ENCODE measurements at places on chromosomes 5 and 9.
A peak's percentile ranks its signal among the peaks of the same experiment; 100 is the strongest.

GRCh38 chr5:35804201-35804653, 52.5 kb upstream of the IL7R start:
- no peak for DNase-seq

- DNase-seq: no peak
Observed at GRCh38 chr9:92666236-92666635, 3.7 kb downstream of the IPPK start.

DNA sequence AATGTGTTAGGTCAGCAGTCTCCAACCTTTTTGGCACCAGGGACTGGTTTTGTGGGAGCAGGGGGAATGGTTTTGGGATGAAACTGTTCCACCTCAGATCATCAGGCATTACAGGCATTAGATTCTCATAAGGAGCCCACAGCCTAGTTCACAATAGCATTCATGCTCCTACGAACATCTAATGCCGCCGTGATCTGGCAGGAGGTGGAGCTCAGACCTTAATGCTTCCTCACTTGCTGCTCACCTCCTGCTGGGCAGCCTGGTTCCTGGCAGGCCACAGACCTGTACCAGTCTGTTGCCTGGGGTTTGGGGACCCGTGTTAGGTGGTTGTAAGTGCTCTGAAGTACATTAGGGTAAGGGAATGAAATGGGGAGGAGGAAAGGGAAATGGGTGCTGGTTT, 9.7 kb upstream of the CTNNA1 start:
- DNase-seq: no peak

DNA sequence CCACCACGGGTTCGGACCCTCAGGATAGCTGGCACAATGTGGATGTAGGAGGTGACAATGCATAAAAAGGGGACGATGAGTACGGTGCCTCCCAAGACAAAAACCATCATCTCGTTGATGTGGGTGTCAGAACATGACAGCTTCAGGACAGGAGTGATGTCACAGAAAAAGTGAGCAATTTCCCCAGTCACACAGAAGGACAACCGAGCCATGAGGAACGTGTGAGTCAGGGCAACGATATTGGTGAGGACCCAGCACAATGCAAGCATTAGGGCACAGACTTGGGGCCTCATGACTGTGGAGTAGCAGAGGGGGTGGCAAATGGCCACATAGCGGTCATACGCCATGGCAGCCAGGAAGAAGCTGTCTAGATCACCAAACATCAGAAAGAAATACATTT, 491 bp downstream of the OR1N1 start:
- DNase-seq: no peak

GRCh38 chr5:13831351-13831750, 113.1 kb downstream of the DNAH5 start:
- DNase-seq: peak; percentile 2

DNA sequence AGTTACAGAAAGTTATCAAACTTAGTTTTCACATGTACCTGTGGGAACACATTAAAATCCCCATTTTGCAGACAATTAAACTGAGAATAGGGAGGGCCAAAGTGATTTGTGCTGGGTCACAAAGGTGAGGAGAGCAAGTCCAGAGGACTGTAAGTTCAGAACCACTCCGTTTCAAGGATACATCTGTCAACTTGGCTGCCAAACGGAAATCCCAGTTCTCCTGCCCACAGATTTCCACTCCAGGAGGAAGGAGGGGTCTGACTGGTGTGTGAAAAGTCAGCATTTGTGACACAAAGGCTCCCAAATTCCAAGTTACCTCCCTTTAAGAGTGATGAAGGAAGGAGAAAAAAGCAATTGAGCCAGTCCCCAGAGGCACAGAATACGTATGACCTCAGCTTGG, 42.3 kb downstream of the PRELID2 start:
- DNase-seq: no peak

DNA sequence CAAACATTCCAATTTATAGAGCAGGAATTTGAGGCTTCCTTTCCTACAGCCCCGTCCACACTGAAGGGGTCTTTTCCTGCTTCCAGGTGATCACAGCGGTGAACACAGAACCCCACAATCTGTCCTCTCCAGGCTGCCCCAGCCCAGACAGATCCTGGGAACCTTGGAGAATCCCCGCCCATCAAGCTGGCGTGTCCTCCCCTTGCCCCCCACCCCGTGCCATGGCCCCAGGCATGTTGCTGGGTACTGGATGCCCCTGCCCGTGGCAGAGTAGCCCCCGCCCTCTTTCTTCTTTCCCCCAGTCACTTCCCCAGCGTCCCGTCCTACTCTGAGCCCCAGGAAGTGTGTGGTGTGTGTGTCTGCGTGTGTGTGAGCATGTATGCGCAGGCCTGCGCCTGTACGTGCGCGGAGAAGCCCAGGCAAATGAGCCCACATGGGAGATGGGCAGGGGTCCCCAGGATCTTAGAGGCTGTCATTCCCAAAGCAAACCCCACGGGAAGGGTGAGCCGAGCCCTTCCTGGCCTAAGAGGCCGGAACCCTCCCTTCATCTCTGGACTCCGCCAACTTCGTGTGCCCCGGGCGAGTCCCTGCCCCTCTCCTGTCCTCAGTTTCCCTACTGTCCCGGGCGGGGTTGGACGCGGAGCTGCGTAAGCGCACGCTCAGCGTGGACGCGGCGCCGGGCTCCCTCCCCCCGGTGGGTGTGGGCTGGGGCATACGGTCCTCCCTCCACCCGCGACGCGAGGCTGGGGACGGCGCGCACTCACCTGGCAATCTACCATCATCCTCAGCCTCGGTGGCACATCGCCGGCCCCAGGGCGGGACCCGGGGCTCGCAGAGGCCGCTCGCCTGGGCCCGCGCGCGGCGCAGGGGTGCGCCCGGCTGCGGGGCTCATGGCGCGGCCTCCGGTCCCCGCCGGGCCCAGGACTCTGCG, 15.2 kb downstream of the GBGT1 start:
- peak; percentile 31 for DNase-seq

DNA sequence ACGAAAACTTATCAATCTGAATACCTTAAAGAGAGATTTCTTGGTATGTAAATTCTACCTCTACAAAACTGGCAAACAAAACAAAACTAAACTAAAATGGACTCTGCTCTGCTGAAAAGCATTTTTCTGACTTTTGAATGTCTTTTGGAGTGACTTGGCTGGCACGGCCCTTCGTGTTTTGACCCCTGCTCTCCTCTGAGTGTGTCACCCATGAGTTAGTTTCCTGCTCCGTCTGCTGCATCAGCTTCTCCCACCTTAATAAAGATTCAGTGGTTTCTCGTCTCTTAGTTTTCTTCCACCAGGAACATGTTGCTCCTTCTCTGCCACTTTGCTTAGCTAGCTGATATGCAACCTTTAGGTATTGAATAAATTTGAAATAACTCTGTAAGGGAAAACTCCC, 1084.0 kb upstream of the CDH18 start:
- peak; percentile 3 for DNase-seq

GRCh38 chr9:77161966-77162365, 15.4 kb upstream of the VPS13A start:
- DNase-seq: peak; percentile 31

DNA sequence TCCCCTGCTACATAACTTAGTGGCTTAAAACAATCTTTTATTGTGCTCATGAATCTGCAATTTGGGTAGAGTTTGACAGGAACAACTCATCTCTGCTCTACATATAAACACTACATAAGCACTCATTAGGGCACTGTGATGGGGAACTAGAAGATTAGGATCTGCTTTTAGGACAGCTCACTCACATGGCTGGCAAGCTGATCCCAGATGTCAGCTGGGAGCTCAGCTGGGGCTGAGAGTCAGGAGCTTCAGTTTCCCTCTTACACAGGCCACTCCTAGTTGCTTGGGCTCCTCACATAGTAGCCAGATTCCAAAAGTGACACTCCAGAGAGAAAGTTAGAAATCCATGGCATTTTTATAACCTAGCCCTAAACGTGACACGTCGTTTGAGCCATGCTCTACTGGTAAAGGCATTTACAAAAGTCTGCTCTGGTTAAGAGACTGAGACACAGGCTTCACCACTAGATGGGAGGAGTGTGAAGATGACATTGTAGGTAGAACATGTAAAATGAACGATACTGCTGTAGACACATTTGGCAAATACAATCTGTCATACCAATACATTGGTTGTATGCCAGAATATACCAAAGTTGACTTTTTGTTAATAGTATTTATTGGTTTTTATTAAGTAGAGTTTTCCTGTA, 23.6 kb downstream of the SCAI start:
- no peak for DNase-seq

DNA sequence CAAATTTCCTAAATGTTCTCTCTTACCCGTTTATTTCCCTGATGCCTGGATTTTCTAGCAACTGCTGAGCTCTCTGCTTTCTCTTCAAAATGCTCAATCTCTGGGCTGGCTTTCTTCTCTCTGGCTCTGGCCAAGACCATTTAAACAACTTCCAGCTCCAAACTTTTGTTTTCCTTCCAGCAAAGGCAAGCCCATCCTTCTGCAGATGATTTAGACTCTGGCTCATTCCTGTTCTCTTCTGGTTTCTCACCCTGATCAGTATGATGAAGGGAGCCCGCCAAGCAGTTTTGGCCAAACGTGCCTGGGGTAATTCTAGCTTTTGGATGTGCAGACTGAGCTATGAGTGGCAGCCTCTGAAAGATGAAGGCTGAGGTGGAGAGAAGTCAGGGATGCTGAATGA, 78.1 kb downstream of the HSPA4 start:
- no peak for DNase-seq

DNA sequence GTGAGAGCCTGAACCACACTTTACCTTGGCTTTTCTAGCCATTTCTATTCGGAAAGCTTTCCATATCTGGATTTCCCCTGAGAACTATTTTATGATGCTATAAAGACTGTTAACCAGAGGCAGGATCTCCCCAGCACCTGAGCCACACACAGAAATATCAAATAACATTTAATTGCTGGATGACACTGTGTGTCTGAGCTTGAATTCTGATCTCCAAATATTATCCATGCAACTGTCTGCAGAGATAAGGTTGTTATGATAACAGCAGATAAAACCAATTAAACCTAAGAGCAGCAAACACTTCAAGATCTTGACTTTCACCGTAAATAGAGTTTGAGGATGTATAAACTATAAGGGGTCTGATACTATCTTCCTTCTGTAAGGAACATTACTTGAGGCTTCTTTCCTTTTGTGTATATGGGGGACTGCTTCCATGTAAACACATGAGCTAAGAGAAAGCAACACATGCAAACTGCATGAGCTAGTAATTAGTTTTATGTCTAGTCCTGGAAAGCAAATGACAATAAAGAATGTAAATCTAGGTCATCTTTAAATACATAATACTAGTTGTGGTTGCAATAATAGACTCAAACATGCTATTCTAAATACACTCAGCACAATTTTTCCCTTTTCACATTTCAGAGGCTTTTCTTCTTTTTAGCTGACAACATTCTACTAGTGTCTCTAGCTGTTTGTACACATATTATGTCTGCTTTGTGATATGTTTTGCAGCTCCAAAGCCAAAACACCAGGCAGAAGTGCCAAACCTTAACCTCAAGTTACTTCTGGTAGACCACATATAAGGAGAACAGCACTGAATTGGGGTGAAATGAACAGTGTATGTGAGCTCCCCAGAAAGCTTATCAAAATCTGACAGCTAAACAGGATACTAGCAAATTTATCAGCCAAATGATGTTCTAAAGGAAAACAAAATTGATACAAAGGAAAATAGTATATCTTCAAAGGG, 136.5 kb downstream of the EFNA5 start:
- no peak for DNase-seq

DNA sequence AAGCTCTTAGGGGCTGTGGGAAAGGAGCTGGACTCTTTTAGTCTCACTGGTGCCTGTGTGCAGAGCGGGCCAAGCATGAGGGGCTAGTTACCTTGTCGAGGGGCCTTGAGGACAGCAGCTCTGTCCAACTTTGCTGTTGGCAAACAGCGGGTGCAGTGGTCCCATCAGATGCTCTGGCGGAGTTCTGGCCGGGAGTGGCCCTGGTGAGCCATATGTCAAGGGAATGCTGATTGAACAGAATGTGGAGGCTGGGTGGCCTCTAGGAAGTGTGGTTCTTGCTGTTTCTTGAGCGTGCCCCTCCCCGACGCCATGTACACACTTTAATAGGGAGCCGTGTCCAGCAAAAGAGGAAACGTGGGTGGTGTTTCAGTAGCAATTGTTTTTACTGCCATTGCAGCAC, 3.6 kb upstream of the ADAMTS2 start:
- no peak for DNase-seq

DNA sequence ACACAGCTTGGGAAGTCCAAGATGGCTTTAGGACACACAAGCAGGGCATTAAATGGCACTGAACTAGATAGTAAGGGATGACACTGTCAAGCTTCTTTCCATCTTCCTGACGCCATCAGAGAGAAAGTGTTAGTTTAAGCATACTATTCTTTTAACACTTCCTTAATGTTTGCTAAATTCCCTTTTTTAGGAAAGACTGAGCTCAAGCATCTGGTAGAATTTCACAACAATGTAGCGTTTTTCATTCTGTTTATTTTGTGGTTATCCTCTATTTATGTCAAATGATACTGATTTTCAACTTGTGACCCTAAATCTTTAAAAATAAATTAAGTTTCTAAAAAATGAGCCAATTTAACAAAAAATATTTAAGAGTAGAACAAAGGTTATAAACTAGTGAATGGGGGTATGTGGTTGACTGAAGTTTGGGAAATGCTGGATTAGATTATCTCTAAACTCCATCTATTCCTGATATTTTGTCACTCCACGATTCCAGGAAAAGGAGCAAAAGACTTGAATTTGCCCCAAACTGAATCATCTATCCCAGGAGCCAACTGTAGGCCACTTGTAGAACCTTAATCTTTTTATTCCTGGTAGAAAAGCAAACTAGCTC, 147.4 kb upstream of the KLF9 start:
- no peak for DNase-seq

DNA sequence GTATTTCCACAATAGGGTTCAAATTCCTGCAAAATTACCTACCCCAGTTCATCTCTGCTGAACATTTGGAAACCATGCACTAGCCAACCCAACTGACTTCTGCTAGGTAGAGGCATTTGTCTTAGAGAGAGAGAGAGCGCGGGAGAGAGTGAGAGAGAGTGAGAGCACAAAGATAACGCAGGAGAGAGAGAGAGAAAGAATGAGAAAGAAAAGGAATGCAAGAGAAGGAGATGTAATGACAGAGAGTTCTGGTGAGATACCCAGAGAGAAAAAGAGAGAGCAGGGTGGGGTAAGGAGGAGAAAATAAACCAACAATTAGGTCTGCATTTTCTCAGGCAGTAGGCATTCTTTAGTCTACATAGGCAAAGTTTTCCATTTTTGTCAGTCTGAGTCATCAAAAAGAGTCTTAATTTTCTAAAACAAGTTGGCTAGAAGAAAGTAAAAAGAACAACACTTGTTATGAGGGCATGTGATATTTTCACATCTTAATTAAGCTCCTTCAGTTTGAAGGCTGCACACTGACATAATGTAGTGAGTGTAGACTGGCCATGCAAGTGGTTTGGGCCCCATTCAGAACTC, 98.2 kb downstream of the MAP1B start:
- peak; percentile 41 for DNase-seq

- DNase-seq: peak; percentile 3
Observed at GRCh38 chr5:100902440-100903038, 543 bp downstream of the ST8SIA4 start.

GRCh38 chr9:137797206-137798120, 80.1 kb upstream of the CACNA1B start:
- no peak for DNase-seq

- peak; percentile 74 for DNase-seq
Observed at GRCh38 chr5:33806738-33807442, 84.9 kb downstream of the ADAMTS12 start.

Measured in cardiac fibroblast (primary cell).